Daoy (cell line): ENCODE measurements at places on chromosomes 6 and 20.
A peak's percentile ranks its signal among the peaks of the same experiment; 100 is the strongest.

DNA sequence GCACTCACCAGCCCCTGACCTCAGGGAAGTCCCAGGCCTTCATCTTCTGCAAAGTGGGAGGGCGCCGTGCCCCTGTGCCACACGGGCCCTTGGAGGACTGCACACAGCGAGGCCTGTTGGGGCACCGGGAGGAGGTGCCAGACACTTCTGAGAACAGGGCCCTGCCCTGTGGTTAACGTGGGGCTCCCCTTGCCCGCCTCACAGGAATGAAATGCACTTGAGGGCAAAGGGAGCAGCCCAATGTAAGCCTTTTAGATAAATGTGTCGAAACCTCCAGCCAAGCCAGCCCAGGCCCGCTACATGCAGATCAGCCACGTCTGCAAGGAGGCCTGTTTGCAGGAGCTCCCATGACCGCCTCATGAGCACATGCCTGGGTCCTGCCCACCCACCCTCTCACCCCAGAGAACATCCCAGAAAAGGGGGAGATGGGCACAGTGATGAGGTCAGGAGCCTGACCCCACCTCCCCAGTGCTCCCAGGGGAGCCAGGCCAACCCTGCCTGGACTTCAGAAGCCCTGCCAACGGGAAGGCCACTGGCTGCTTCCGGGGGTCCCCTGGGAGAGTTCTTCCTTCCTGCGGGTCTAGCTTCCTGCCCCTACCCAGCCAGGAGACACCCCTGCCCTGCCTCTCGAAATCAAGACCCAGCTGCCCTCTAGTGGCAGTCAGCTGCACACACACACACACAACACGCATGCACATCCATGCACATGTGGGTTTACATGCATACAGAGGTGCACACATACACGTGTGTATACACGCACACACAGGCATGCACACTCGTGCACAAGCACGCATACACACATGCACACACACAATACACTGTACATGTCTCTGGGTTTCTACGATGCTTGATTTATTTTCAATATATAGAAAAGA is 178.7 kb downstream of the TAF4 start:
- peak; percentile 58 for DNase-seq

- DNase-seq: peak; percentile 57
Observed at GRCh38 chr6:16725145-16725864, 36.0 kb downstream of the ATXN1 start.

DNA sequence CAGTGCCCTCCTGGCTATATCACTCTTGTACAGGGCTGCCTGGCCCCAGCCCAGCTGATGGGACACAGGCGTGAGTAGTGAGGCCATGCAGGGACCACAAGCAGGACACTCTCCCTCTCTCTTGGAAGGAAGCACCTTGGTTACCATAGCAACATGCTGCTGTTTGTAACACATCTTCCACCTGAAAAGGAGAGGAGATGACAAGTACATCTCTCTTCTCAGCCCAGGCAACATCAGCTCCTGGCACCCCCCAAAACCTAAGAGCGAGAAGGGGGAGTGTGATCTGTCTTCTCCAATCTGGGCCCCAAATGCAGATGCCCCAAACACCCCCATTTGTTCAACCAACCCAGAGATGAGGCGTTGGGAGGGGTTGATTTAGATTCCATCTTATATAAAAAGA is 49.9 kb downstream of the KCNB1 start:
- no peak for DNase-seq

DNA sequence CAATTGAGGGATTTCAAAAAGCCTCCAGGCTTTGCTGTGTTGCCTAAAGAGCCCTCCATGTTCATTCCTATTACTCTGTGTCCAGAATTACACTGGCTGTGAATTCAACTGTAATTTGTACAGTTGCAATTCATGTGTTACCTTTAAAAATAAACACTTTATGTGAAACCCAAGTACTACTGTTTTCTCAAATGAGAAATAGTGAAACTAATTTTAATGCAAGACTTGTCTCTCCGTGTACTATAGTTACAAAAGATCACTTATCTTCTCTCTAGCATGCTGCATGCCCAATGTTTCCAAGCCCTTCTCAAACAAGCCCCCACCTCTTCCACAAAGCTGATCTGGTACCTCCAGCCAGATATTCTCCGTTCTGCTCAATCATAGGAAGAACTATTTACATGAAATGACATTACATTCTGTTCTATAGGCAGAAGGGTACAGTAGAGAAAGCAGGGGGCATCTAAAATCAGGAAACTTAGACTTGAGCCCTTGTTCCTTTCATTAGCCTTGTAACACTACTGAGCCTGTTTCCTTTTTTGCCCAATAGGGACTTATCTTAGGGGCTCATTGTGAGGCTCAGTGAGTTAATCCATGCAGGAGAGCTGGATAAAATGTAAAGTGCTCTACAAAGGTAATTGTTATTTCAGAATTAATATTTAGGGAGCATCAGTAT is 12.3 kb upstream of the COL9A1 start:
- no peak for DNase-seq

DNA sequence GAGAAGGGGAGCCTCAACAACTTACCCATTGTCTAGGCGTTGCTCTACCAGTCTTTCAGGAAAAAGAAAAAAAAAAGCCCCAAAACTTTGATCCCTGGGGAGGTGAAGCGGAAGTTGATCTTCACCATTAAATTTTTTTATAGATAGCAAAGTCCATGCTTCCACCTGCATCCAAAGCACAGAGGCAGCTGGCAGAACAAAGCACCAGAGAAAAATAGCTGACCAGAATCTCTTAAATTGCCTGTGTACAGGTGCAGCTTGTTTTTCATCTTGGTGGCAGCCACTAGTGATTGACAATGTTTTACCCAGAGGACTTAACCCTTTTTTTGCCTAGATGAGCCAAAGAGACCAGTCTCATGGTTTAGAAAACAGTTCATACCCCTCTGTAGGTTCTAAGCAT is 86.0 kb downstream of the MYB start:
- DNase-seq: no peak

GRCh38 chr20:3753098-3753497 is 14.5 kb downstream of the ADISSP start:
- peak; percentile 63 for DNase-seq

DNA sequence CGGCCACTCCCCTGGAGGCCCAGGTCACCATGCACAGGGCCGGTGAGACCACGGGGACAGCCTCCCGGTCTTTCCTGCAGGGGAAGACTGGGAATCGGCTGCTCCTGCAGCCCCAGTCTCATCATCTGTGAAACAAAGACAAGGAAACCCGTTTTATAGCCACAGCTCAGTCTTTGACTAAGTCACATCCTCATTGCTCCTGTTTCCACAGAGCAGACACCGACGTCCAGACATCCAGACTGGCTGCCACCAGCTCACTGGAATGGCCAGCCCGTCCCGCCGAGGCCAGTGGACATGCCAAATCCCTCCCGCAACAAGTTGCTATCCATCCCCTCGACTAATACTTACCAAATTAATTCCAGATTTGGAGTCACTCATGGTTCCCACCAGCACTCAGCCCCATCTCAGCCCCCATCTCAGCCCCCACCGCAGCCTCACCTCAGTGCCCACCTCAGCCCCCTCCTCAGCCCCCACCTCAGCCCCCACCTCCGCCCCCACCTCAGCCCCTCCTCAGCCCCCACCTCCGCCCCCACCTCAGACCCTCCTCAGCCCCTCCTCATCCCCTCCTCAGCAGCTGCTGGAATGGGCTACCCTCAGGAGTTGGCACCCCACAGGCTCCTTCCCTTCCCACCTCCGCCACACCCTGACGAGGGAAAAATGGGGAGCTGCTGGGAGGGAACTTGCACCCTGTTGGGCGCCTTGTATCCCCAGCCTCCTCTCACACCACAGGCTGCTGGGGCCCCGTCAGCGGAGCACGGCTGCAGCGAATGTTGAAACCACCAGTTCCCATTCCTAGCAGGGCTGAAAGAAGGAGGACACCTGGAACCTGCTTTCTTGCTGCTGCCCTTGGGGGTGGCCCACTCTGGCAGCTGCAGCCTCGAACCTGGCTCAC is 48.7 kb downstream of the YTHDF1 start:
- no peak for DNase-seq

DNA sequence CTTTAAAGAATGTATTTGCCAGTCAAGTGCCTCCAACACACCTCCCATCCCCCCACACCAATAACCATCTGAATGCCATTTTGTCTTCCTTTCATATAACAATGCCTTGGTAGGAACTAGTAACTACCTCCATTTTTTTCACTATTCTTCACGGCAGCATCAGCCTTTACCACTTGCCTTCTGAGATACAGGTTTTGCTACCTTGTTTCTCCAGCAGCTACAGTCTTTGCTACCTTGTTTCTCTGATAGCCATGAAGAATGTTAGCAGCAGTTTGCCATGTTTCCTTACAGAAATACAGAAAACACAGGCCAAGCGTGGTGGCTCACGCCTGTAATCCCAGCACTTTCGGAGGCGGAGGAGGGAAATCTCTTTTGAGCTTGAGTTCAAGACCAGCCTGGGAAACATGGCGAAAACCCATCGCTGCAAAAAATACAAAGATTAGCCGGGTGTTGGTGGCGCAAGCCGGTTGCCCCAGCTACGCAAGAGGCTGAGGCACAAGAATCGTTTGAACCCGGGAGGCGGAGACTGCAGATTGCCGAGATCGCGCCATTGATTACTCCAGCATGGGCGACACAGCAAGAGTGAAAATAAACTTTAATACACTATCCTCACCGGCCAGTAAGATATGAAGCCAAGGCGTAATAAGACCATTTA is 100.9 kb downstream of the HFE start:
- DNase-seq: no peak

GRCh38 chr20:33262658-33263065 is 20.4 kb upstream of the BPIFB1 start:
- peak; percentile 48 for DNase-seq

GRCh38 chr6:160520043-160520904 is 143.8 kb downstream of the LPA start:
- peak; percentile 81 for DNase-seq

DNA sequence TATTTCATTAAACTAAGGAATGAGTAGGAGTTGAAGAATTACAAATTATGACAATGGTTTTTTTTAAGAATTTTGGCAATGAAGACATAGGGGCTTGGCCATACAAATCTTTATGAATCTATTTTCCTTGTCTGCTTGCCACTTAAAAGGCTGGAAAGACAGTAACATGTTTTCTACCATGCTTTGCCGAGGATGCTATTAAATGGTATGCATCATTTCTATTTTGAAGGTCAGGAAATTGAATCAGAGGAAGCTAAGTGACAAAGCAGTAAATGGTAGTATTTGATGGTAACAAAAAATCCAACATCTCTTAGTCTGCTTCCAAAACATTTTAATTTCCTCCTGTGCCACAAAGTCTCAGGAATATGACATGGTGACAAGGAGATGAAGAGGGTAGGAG is 287.2 kb downstream of the RFPL4B start:
- DNase-seq: no peak

GRCh38 chr6:27452496-27452897 is 20.4 kb downstream of the ZNF184 start:
- no peak for DNase-seq

DNA sequence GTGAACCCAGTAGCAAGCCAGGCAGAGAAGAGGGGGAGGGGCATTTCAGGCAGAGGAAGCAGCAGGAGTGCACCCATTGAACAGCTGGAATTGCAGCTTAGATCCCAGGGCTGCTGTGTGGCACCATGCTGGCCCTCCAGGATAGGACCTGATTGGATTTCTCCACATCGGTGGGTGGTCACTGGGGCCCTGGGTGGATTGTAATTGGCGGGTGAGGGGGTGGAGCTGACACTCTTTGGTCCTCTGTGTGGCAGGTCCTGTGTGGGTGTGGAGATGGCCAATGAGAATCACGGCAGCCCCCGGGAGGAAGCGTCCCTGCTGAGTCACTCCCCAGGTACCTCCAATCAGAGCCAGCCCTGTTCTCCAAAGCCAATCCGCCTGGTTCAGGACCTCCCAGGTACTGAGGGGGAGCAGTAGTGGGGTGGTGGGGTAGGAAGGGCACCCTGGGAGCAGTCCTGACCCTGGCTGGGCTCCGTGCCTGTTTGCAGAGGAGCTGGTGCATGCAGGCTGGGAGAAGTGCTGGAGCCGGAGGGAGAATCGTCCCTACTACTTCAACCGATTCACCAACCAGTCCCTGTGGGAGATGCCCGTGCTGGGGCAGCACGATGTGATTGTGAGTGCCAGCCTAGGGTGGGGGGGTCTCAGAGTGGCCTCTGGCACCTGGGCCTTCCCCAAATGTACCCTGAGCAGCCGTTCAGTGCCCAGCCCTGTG is 4.4 kb downstream of the PCIF1 start:
- DNase-seq: no peak

DNA sequence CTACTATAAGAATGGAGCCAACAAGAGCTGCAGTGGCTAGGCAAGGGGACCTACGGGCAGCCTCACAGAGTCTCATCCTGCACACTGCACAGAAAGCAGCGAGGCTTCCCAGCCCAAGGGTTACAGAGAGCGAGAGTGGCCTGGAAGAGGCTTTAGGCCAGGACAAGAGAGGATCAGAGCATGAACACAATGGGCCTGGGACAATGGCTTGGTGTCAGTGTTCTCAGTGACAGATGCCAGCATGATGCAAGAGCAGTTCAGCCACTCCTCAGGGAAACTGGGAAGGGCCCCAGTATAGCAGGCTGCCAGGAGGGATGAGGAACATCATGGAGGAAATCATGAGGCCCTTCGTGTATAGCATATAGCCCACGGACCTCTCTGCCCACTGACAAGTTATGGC is 108.0 kb downstream of the NUS1 start:
- DNase-seq: no peak

DNA sequence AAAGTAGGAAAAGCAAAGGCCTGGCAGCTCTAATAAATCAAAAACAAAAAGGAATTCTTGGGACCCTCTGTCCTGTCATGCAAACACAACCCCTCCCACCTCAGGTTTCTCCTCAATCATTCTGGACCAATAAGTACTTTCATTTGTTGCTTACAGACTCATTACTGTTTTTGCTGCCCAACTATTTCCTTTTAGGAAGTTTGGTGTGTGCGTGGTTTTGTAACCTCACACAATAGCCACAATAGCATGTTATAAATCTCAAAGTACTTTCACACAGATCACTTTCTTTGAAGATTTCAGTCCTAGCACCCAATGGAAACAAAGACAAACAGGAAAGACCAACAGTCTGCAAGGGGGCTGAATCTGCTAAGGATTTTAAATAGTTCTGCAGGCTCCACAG is 4.5 kb downstream of the MRPL14 start:
- DNase-seq: no peak

- no peak for DNase-seq
Observed at GRCh38 chr20:58642441-58642840, 8.6 kb upstream of the STX16 start.

GRCh38 chr20:40481337-40481736 is 207.7 kb downstream of the MAFB start:
- DNase-seq: no peak

DNA sequence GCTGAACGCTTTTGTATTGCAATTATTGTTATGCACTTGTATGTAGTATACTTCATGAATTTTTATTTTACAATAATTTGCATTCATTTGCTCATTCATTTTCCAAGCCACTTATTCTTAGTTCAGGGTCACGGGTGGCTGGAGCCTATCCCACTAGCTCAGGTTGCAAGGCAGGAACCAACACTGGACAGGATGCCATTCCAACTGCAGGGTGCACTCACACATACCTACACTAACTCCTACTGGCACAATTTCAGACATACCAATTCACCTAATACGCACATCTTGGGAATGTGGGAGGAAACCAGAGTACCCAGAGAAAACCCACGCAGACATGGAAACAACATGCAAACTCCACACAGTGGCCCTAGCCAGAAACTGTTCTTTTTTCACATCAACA is 61.8 kb downstream of the LMBRD1 start:
- DNase-seq: no peak

GRCh38 chr6:164085091-164086075 is 670.9 kb downstream of the QKI start:
- peak; percentile 76 for DNase-seq

- peak; percentile 85 for DNase-seq
Observed at GRCh38 chr6:111985202-111985731, 68.6 kb upstream of the CCN6 start.

GRCh38 chr20:20017844-20018185 is 653 bp downstream of the NAA20 start:
- DNase-seq: no peak
